Stimulated activated CD4-positive, alpha-beta T cell treated with anti-CD3 and anti-CD28 coated beads, Interleukin-1b, Interleukin-23, amount 100 ng/mL, for 24 hours (primary cell): ENCODE measurements at places on chromosomes 2 and 18.

- DNase-seq, result no peak
These were observed 122.0 kb downstream of the COPS8 start for GRCh38 chr2:237207646-237208045.

- DNase-seq, result no peak
These were observed 4.4 kb upstream of the SAG start for GRCh38 chr2:233303252-233303651.

DNA sequence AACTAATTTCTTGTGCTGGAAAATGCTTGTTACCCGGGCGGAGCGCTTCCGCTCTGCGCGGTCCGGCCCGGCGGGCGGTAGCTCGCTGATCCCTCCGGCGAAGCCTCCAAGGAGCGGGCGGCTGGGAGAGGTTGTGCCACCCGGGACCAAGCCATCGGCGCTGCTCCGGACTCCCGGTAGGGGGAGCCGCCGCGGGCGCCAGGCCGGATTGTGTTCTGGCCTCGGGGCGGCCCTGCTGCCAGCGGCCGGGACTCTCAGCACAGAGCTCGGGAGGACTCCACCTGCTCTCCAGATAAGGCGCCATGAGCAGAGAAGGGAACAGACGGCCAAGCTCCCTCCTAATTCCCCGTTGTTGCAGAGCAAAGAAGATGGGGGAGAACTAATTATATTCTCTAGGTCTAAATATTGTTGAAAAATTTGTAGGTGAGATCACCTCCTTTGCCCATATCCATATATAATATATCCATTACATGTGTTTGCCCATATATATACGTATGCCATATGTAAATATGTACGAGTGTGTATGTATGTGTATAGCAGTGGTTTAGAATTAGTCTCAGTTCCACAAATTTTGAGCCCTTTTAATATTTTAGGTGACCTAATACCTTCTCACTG is 13.8 kb upstream of the SATB2 start:
- no peak for DNase-seq

DNA sequence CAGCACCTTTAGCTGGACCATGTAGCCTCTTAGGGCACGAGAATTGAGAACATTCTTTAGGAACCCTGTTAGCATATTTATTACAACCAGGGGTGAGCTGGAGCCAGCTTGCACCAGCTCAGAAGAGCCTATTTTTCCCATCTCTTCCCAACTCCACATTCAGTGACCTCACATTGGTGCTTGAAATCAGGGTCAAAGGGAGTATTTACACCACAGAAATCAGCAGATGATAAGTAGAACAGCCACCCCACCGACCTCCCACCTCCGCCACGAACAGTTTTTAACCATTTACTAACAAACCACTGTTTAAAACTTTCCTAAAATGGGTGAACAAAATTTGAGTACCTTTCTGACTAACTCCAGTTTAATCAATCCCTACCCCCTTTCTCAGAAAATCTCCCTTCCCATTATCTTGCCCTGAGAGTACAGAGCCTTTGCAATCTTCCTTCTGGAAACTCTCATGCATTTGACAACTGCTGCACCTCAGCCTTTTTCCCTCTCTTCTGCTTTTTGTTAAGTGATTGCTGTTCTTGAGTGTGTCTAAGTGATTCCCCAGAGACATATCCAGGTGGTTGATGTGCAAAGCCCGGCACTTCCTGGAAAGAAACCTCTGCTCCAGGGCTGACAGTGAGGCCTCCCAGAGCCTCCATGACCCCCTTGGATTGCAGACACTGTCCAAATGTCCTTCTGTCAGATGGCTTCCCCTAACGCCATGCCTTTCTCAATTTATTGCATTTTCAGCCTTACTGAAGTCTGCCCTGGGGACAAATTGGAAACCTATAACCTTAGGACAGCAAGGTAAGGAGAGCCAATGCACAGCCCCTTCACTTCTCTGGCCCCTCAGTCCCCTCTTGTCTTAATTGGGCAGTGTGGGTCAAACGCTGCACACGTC is 389.5 kb upstream of the TNP1 start:
- DNase-seq, result no peak

- DNase-seq, result no peak
These were observed 33.9 kb downstream of the ACKR3 start for GRCh38 chr2:236603361-236604015.

GRCh38 chr2:223896833-223897311 is 48.3 kb downstream of the WDFY1 start:
- no peak for DNase-seq

GRCh38 chr2:201007584-201007998 is 44.1 kb upstream of the ORC2 start:
- DNase-seq, result no peak

DNA sequence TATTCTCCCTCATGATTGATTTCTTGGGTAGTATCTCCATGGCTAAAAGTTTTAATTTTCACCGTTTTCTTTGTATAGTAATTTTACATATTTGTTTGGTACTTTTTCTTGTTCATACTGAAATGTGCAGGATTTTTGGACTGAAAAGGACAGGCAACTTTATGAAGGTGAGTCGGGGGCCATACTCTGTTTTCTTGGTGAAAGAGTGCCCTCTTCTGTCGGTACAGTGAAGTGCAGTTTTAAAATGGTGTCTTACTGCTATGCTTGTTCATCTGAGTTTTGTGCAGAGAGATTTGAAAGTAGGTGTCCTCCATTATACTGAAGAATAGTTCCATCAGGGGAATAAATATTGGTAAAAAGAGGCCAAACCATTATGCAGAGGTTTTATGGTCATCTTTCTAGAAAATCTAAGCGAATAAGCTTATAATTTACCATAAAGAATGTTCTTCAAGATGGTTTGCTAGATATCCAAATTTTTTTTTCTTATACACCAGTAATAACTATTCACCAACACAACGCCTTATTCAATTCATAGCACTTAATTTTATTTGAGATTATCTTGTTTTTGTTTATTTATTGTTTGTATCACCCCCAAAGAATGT is 8.7 kb upstream of the SERPINB13 start:
- no peak for DNase-seq

DNA sequence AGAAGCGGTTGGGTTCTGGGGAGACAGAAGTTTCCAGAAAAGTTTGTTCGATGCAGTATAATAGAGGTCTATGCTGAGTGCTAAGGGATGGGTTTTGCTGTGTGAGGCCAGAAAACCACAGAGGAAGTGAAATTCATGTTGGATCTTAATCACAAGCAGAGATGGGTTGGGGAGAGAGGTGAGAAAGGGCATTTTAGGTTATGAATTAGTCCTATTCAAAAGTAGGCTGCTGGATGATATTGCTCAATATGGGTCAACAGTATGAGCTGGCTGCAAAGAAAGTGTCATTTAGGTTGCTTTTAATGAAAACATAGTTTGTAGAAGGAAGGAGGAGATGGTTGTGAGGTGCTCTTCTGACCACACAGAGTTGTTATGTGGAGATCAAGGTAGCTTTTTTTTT is 118.8 kb upstream of the LHCGR start:
- no peak for DNase-seq

DNA sequence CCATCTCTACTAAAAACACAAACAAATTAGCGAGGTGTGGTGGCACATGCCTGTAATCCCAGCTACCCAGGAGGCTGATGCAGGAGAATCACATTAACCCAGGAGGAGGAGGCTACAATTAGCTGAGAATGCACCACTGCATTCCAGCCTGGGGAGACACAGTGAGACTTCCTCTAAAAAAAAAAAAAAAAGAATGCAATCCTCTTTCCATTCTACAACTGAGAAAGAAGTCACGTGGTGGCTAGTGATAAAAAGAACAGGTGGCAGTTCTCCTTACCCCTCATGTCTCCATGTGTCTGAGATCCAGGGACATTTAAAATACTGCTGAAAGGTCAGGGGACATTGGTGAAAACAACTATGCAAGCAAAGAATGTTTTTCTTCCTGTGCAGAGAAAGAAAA is 24.4 kb upstream of the GPR39 start:
- no peak for DNase-seq

- DNase-seq, result no peak
These were observed 318.1 kb downstream of the PARD3B start for GRCh38 chr2:204863336-204863735.

DNA sequence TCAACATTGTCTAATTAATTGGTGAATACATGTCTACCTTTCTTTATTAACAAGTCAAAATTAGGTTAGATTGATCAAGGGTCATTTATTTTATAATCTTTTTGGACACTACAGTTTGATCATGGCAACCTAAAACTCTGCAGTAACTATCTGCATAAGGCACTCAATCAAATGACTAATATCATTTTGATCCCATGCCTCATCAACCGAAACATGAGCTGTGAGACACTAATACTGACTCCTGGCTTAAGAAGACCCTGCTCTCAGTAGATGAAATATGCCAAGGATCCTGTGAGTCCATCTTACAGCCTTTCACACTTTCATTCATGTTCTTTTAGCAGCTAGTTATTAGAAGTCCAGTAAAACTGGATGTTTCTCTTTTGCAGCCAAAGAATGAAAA is 169.4 kb upstream of the CAVIN2 start:
- DNase-seq, result no peak

DNA sequence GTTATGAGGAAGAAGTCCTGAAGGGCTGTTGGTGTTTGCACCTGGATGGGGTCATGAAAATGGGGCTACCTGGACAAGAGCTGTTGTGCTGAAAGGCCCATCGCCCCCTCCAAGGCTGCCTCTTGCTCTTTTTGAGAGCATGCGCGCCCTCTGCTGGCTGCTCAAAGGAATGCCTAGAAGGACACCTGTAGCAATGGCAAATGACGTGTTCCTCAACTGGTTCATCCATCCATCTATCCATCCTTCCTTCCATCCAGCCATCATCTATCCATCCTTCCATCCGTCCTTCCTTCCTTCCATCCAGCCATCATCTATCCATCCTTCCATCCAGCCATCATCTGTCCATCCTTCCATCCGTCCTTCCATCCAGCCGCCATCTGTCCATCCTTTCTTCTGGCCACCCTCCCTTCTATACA is 17.2 kb upstream of the RPL31 start:
- DNase-seq, result peak; percentile 55
